Bronchus fibroblast of lung (primary cell): ENCODE measurements at places on chromosomes 3 and 15. TPM values are rescaled to one million over a fixed set of nuclear protein-coding genes. Genes with fewer than 3 reads are reported as not detected.

Gene ZBTB47
- 12.1 and 12.8 TPM in 2 replicates for total RNA-seq

Gene RHO
- not detected in 2 replicates for total RNA-seq

Gene PCLAF
- total RNA-seq: 40.7 and 44.2 TPM in 2 replicates

Gene C3orf22
- not detected in 2 replicates for total RNA-seq

Gene LINGO1
- under 0.01 TPM in 1 of 2 replicates, not detected in the other for total RNA-seq

Gene WDR53
- total RNA-seq: 6.7 and 7.2 TPM in 2 replicates

Gene RAD51
- 12.9 and 14.1 TPM in 2 replicates for total RNA-seq

Gene ECE2
- total RNA-seq: not detected in 2 replicates

Gene ANKRD34C
- not detected in 2 replicates for total RNA-seq

Gene CHRD
- total RNA-seq: 0.17 and 0.30 TPM in 2 replicates

Gene FBXO40
- not detected in 2 replicates for total RNA-seq

Gene GCSAM
- not detected in 2 replicates for total RNA-seq
